Activated gamma-delta T cell treated with anti-CD3 and anti-CD28 coated beads, Interleukin-2, amount 50 U/mL, for 16 hours (primary cell): ENCODE measurements at places on chromosomes 1 and 21.

- DNase-seq, result no peak
Measured at GRCh38 chr1:221045842-221046831, 166.9 kb downstream of the HLX start.

DNA sequence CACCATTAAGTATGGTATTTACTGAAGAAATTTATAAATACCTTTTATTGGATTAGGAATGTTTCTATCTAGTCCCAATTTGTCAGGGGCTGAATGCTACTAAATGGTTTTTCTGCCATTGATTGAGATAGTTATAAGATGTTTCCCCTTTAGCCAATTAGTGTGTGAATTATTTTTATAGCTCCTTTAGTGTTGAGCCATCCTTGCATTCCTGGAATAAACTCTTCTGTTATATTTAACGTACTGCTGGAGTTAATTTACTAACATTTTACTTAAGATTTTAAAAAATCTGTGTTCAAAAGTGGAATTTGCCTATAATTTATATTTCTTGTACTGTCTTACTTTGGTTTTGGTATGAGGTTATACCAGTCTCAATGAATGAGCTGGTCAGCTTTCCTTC lies 25.4 kb upstream of the LRRC3 start:
- DNase-seq, result no peak

GRCh38 chr1:33428661-33429060 lies 2.2 kb downstream of the PHC2 start:
- no peak for DNase-seq

DNA sequence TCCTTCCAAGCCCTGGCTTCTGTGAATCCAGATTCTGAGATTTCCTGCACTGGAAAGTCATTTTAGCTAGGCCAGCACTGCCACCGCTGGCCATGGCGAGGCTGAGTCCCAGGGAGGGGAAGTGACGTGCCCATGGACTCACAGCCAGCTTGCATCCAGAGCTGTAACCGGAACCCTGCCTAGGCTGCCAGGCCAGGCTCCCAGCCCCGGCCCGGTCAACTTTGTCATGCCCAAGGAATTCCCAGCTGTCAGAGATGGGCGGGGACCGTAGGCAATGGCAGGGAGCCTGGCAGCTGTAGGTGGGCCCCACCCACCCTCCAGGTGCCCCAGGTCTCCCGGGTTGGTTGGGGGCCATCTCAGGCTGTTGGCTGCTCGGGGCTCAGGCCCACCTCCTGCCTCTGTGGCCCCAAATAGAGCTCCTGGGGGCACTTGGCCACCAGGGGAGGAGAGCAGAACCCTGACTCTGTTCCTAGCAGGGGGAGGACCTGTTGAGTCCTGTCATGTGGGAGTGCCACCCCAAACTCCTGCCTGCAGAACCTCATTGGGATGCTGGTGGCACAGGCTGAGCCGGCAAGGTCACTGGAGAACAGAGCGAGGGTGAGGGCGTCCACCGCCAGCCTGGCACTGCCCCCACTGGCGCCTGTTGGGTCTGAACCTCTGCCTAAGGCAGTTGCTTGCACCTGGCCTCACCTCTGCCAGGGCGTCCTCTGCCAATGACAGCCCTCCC lies 57.8 kb downstream of the FOXO6 start:
- DNase-seq, result no peak

DNA sequence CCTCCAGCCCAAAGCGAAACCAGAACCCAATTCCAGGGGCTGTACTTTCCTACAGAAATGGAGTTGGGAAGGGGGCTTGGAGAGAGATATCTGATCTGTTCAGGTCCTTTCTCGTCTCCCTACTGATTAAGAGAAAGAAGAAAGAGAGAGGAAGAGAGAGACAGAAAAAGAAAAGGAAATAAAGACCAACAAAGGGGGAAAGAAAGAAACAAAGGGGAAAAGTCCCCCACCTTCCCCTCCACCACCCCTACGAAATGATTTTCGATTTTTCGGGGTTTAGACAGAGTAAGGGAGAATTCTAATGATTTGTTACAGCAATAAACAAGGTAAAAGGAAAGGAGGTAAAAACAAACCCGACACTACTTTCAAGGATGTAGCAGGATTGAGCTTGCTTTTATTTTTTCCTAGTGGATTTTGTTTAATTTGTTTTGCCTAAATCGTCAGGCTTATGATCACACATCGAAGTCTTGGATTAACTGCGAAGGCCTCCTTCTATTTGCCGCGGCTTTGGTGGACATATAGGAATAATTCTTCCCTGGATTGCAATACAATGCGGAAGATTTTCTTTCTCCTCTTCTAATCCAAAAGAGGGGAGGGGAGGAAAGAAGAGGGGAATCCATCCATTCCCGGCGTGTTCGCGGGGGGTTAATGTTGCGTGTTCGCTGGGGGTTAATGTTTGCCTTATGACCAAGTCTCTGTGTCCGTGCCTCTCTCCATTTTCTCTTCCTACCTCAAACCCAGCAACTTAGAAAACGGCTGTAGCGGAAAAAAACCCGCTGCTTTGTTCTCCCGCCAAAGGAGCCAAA lies 1.9 kb downstream of the TAL1 start:
- no peak for DNase-seq

DNA sequence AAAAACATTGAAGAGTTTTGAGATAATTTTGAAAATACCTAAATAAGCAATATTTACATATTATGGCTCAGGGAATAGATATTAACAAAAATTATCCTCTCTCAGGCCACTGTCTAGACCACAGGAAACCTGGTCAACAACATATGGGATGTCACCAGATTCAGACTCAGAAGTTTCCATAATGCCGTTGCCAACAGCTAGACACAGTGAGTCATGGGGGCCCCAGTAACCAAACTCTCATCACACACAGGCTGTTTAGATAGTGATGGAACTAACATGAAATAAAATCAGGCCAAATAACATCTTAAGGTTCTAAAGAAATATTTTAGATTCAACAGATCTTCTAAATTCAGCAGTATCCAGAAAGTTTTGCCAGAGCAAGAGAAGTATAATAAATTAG lies 681.7 kb upstream of the ADAMTS5 start:
- DNase-seq, result no peak

GRCh38 chr1:234915924-234916675 lies 212.5 kb downstream of the TOMM20 start:
- no peak for DNase-seq

- DNase-seq, result no peak
Measured at GRCh38 chr1:211381481-211382181, 55.0 kb downstream of the TRAF5 start.

DNA sequence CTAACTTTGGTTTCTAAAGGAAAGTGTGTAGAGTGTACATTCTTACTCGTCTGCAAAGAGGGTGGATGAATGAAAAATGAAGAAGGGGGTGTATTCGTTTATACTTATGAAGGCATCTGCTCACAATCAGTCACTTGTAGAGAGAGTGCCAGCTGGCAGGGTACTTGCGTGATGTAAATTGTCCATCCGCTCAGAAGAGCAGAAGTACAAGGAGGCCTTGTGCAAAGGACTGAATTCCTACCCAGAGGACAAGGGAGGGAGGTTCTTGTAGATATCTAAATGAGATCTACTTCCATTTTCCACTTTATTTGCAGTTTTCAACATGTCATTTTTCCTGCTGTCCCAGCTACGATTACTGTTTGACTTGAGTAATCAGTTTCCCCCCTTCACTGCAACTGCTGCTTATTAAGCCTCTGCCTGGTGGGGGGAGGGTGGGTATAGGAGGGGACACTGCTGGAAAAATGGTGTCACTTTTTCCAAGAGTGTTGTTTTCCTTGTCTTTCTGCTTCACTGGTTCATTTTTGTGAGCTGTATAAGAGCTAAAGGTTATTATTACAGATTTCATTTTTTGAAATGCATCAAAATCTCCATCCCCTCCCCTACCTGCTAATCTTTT lies 67.3 kb downstream of the LAMC1 start:
- DNase-seq, result no peak

- DNase-seq, result no peak
Measured at GRCh38 chr1:157081707-157082106, 17.9 kb downstream of the ETV3L start.

GRCh38 chr1:11838349-11839272 lies 9.0 kb downstream of the NPPA start:
- peak; percentile 55 for DNase-seq
